ENCODE measurements at places on chromosomes 16 and 17.

GRCh38 chr16:83045790-83046189 is 419.0 kb downstream of the CDH13 start:
- DNase-seq = no peak

GRCh38 chr16:14150796-14151195 is 79.7 kb downstream of the MRTFB start:
- DNase-seq = no peak

DNA sequence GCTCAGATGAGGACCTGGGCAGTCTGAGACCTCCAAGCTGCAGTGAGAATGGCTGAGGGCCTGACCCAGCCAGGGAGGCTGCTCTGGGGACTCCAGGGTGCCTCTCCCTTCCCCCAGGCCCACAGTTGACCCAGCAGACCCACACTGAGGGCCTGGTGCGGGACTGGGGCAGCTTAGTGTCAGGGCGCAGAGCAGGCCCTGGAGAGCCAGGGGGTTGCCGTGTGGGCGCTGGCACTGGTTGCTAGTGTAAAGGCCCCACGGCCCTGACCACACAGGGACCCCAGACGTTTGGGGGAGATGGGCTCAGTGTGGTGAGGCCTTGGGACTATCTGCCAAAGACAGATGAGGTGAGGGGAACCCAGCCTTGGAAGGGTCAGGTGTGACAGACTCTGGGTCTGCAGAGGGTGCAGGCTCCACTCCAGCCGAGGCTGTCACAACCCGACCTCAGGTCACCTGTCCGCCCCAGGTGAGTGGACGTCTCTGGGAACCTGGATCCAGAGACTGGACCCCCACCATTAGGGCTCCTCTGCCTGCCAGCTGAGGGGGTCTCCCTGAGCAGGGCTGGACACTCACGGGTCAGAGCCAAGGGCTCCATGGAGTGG is 50.8 kb upstream of the GNG13 start:
- DNase-seq = no peak

DNA sequence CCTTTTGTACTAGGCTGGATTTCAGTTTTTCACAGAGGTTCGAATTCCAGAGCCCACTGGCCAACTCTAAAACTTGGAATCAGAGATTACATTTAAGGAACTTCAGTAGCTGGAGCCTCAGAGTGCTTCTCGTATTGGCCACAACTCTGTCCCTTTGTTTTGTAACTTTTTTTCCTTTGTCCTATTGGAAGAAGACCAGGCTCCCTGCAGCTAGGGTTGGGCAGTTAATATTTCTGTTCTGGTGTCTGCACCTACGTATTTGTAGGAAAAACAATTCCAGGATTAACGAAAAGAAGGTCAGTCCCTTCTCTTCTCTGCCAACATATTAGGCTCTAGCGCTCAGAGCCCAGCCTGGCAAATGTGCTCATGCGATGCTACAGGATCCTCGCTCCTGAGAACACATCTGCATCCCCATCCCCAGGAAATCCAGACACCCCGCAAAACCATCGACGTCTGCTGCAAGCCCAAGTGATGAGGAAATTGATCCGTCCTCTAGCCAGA is 1.9 kb downstream of the CDH11 start:
- no peak for DNase-seq

- DNase-seq = no peak
These were observed 257.1 kb upstream of the EEF2KMT start for GRCh38 chr16:5354645-5355044.

GRCh38 chr17:49555495-49556222 is 20.0 kb upstream of the NXPH3 start:
- no peak for DNase-seq

DNA sequence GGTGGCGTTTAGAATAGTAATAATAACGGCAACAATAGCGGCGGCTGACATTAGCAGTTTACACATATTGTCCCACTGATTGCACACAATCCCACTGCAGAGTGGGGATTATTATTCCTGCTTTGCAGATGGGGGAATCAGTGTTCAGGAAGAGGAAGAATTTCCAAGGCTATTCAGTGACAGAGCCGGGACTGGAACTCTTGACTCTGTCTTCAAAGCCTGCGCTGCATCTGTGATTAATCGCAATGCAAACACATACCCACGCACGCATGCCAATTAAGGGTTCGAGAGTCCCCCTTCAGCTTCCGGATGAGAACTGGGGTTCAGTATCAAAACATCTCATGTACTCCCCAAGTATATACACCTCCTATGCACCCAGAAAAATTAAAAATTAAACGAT is 29.2 kb downstream of the TMEM186 start:
- DNase-seq = no peak

DNA sequence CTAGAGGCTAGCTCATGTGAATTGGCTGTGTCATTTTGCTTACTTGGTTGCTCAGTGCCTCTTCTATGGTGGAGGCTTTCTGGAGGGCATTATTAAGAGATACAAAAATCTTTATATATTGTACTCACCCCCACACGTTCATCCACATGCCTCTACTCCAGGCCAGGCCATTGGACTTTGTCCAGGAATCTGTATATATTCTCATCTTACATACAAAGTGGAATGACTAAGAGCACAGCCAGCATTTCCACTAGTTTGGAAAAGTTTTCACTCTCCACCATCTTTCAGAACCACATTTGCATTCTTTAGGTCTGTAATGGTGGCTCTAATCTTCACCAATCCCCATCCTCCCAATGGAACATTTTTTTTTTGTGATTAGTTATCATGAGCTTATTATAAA is 4.8 kb upstream of the GLG1 start:
- DNase-seq = no peak

- no peak for DNase-seq
These were observed 123.9 kb downstream of the C16orf78 start for GRCh38 chr16:49497466-49497865.

GRCh38 chr17:67582673-67583081 is 135.1 kb upstream of the NOL11 start:
- DNase-seq = no peak

- DNase-seq = no peak
These were observed 11.7 kb downstream of the CACNG1 start for GRCh38 chr17:67055811-67056745.

DNA sequence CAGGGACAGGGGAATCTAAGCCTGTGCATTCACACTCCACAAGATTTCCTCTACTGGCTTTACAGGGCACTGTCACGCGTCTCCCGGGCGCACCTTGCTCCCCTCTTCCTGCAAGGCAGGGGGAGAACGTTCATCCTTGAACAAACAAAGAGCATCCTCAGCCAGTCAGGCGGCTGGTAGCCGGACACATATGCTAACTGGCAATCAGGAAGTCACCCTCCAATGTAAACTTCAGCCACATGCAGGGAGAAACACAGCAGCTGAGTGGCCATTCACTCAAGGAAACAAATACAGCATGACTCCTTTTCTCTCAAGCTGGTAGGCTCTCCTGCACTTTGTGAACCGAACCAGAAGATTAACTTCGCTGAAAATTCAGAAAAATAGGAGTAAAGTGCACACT is 10.8 kb upstream of the HSBP1 start:
- no peak for DNase-seq

- peak; percentile 9 for DNase-seq
These were observed 415 bp downstream of the ABCA5 start for GRCh38 chr17:69326377-69327059.

- DNase-seq = no peak
These were observed 146.6 kb downstream of the IRX5 start for GRCh38 chr16:55077266-55077665.

- no peak for DNase-seq
These were observed 6.1 kb downstream of the SEC14L1 start for GRCh38 chr17:77146882-77147281.

- DNase-seq = peak; percentile 59
These were observed 794 bp upstream of the CPNE7 start for GRCh38 chr16:89574681-89575246.

DNA sequence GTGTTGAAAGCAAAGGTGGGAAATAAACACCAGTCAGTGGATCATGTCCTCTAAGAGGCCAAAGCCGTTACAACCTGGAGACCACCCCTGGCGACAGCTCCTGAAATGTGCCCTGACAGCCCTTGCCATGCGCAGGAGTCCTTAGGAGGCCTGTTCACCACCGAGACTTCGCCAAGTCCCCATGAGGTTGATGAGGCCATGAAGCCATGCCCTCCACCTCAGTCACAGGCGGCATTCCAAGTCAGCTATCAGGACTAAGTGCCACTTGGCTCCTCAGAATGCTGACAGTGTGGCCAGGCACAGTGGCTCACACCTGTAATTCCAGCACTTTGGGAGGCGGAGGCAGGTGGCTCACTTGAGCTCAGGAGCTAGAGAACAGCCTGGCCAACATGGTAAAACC is 27.1 kb downstream of the ADAM11 start:
- DNase-seq = no peak

GRCh38 chr17:6104956-6105648 is 34.9 kb downstream of the WSCD1 start:
- no peak for DNase-seq

DNA sequence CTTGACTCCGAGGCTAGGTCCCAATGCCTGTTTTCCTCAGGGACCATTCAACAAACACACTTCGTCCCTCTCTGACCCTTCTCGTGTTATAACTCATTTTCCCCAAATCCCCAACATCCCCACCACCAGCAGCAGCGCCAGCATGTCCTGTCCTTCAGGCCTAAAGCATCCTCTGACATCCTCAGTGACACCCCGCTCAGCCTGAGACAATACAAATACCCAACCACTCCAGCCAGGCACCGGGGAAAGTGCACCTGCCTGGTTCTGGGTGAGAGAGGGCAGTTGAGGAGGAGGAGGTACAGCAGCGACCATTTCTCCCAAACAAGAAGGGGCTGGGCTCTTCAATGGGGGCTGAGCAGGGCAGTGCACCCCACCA is 4.7 kb downstream of the MNT start:
- no peak for DNase-seq

GRCh38 chr17:14744761-14745473 is 444.0 kb downstream of the HS3ST3B1 start:
- no peak for DNase-seq

DNA sequence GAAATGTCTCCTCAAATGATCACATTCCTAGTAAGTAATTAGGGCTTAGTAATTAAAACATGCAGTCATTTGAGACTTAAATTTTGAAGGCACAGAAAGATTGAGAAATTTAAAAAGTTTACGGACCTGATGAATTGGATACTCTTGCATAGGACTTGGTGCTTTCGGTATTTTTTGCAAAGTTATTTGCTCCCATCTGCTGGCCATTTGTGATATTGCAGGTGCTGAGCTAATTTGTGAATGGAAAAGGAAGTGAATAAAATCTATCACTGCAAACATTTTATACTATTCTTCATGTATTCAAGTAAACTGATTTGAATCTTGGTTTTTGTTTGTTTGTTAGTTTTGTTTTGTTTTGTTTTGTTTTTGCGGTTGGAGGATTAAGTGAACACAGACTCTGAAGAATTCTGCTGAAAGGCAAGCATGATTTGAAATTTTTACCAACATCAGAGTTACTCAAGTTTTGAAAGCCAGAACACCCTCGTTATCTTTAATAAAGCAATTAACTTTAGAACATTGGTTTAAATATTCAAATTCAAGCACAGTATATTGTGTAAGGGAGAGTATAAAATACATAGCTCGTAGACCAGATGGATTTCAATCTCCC is 689.5 kb upstream of the RBFOX1 start:
- peak; percentile 19 for DNase-seq

- no peak for DNase-seq
These were observed 200.4 kb upstream of the PMFBP1 start for GRCh38 chr16:72372087-72373045.

GRCh38 chr17:57051886-57052361 is 33.1 kb upstream of the AKAP1 start:
- DNase-seq = no peak

DNA sequence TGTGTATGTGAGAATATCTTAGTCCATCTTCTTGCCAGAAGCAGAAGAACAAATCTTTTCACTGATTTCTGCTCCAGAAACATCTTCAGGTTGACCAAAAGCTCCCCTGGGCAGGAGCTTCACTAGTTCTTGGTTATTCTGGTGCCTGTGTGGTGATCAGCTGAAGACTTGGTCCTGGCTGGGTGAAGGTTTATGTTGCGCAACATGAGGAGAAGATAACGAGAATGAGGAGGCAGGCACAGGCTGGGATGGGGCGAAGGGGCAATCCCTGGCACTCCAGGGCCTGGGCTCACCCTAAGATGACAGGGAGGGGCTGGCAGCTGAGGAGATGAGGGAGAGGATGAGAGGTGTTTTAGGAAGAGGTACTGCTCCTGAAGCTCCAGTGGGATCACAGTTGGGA is 232.0 kb downstream of the NTN1 start:
- DNase-seq = no peak

DNA sequence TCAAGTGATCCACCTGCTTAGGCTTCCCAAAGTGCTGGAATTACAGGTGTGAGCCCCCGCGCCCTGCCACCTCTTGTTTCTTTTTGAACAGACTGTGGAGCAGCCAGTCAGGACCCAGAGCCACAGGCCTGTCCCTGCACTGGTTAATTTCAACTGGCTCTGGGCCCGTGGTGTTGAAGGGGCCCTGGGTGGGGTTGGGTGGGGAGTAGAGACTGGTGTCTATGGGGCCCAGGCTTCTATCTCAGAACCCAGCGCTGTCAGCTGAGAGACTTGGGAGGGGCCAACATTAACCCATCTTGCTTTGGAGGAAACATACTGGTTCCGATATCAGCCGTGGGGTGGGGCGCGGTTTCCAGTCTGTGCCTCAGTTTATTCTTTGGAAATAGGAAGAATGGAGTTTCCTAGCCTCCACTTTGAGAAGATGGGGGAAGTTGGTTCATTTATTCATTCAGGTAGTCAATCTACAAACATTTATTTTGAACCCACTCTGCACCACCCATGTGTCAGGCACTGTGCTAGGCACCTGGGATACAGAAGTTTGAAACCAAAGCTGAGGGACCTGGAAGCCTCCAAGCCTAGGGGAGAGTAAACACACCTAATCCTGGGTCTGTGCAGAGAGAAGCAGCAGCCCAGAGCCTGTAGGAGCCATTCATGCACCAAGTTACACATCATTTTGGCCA is 15.5 kb upstream of the SLC4A1 start:
- no peak for DNase-seq

- no peak for DNase-seq
These were observed 14.0 kb downstream of the ZSCAN10 start for GRCh38 chr16:3084969-3085670.

DNA sequence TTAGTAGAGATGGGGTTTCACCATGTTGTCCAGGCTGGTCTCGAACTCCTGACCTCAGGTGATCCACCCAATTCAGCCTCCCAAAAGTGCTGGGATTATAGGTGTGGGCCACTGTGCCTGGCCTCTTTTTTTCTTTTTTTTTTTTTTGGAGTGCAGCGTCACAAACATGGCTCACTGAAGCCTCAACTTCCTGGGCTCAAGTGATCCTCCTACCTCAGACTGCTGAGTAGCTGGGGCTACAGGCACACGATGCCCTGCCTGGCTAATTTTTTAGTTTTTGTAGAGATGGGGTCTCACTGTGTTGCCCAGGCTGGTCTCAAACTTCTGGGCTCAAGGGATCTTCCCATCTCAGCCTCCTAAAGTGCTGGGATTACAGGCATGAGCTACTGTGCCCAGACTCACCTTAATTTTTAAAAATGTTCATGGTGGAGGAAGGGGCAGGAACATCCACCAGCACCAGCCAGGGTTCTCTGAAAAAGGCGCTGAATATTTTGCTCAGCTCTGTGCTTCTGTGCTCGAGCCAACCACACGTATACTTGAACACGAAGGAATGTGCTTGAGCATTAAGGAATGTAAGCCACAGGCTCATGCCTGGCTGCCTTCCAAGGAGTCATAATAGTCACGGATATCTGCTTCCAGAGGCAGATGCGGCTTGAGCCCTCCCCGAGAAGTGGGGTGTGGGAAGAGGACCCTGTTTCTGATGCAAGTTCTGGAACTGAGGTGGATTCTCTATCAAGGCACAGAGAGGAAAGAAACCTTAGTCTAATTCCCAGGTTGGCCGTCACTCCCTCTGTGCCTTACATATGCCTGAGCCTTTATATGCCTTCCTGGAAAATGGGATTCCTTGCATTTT is 65.5 kb upstream of the CREBBP start:
- DNase-seq = no peak
